ENCODE measurements at places on chromosomes 16 and 17.

DNA sequence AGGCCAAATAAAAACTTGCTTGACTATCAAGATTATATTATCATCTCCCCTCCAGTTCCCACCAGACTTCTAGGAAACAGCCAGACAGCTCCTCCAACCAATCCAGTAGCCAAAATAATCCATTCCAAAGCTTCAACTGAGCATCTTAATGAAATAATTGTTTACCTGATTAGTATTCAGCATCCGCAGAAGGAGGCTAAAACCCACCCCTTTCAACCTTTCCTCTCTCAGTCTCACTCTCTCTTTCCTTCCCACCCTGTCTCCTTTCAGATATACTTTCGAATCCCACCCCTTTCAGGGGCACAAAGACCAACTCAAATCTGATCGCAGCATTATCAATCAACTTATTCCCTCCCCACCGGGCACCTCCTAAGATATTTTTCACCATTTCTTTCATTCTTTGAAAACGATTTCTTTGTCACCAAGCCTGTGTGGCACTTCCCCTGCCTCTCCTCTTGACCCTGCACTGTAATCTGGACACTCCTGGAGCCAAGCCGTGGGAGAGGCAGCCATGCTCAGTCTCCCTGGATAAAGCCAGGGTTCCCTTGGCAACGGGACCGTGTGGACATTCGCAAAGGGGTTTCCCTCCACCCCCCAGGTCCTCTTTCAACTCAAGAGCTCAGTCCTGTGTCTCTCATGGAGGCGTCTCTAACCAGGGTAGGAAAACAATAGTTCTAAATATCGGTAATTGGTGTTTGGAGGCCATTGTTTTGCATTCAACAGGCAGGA is at the start of gene ANKFN1:
Gene ANKFN1, plus strand, starts transcription at position 602 of the 729 bp plus-strand sequence. CDS start 59,193 bp downstream, outside the sequence.
- DNase-seq: no peak

DNA sequence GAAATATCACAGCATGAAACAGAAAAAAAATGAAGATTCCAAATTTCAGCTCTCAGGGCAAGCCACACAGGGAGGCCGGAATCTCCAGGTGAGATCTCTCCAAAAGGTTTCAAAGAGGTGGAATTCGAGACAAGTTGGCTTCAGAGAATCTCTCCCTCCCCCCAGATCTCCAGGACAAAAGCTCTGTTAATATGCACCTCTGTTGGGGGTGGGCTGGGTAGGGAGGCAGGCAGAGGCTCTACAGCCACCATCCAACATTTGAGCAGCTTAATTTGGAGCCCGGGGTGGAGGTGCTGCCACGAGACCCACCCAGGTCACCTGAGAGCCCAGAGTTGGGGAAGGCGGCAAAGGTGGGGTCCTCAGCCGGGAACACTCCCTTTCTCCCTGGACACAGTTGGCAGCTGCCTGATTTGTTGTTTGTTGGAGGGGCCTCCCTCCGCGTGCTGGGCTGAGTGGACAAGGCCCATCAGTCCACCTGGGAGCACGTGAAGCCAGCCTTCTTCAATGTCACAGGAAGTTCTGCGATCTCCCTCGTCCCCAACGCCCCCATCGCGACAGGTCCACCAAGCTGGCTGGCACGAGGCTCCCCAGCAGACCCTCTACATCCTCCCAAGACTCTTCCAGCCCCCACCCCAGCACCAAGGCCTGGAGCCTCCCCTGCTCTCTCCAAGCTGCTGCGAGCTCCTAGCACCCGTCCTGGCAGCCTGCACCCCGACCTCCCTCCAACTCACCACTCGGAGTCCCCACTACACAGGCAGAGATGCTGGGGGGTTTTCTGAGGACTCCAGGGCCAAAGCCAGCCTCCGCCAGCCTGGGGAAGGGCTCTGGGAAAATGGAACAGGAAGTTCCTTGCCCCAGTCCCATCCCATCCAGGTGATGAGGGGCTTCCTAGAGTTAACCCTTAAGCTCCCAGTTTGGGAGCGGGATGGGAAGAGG is at the start of gene ZSCAN10:
Gene ZSCAN10, minus strand, starts transcription at position 836 of the 936 bp plus-strand sequence. CDS start 6,357 bp downstream, outside the sequence.
- no peak for DNase-seq

DNA sequence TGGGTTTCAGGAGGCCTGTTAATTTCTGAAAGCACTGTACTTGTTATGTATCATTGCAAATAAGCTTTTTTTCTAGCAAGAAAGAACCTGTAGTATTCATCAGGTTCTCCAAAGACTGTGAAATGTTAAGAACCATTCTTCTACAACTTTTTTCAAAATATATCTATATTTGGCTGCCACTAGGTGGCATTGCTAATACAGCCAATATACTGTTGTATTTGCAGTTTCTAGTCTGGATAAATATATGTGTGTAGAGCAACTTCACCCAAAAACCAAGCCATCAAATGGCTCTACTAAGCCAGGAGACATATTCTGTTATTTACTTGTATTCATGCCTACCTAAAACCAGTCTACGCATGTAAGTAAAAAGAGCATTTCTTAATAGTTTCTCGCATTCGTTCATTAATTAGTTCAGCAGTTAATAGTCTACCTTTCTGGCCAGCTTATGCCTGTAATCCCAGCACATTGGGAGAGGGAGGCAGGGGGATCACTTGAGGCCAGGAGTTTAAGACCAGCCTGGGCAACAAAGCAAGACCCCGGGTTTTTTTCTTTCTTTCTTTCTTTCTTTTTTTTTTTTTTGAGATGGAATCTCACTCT is 39.5 kb downstream of the VMP1 start:
- no peak for DNase-seq

- no peak for DNase-seq
Observed at GRCh38 chr17:10421900-10422542, at the start of gene MYH8. TSS of gene MYH8 (minus strand) at chr17:10421950. CDS start at chr17:10420227, 1,723 bp downstream.

GRCh38 chr16:72910875-72911274 is 137.1 kb downstream of the ZFHX3 start:
- DNase-seq: no peak

- DNase-seq: no peak
Observed at GRCh38 chr17:83190004-83190385, 110.6 kb downstream of the METRNL start.

DNA sequence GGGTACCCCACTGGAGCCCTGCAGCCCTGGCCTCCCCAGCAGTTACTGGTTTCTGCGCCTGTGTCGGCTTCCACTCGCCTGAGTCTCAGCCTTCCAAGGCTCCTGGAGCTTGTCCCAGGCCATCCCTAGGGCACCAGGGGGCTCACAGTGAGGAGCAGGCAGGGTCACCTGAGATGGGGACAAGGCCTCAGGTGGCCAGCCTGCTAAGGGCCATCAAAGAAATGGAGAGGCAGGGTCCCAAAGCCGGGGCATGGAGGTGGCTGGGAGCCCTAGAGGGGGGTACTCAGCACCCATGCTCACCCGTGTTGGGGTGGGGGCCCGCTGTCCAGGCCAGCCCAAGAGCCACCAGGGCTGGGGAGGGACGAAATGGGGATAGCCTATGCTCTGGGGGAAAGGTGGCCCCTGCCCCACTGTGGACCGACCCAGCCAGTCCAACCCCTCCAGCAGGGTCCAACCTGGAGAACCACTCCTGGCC is 1.3 kb downstream of the FASN start:
- no peak for DNase-seq

- DNase-seq: no peak
Observed at GRCh38 chr17:61248399-61248798, 151.2 kb upstream of the TBX2 start.

- no peak for DNase-seq
Observed at GRCh38 chr17:50311483-50311882, 34.4 kb upstream of the XYLT2 start.

- no peak for DNase-seq
Observed at GRCh38 chr17:82134101-82134500, 36.1 kb upstream of the FASN start.

- peak; percentile 31 for DNase-seq
Observed at GRCh38 chr17:6574687-6575595, 18.6 kb upstream of the PITPNM3 start.

DNA sequence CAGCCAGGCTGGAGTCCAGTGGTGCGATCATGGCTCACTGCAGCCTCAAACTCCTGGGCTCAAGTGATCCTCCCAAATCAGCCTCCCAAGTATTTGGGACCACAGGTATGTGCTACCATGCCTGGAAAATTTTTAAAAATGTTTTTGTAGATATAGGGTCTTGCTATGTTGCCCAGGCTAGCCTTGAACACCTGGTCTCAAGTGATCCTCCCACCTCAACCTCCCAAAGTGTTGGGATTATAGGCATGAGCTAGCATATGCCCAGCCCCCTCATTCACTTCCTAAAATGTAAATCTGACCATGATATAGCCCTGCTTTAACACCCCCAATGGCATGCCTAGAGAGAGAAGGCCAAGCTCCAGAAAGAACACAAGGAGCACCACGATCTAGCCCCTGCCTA is 98.6 kb downstream of the NDE1 start:
- no peak for DNase-seq

- no peak for DNase-seq
Observed at GRCh38 chr16:35298460-35299243, 1839.2 kb downstream of the TP53TG3F start.
